ENCODE measurements at places on chromosomes 2 and 18.
A peak's percentile ranks its signal among the peaks of the same experiment; 100 is the strongest.

GRCh38 chr2:98737848-98738247 is 6.9 kb upstream of the MGAT4A start:
- DNase-seq, result no peak

DNA sequence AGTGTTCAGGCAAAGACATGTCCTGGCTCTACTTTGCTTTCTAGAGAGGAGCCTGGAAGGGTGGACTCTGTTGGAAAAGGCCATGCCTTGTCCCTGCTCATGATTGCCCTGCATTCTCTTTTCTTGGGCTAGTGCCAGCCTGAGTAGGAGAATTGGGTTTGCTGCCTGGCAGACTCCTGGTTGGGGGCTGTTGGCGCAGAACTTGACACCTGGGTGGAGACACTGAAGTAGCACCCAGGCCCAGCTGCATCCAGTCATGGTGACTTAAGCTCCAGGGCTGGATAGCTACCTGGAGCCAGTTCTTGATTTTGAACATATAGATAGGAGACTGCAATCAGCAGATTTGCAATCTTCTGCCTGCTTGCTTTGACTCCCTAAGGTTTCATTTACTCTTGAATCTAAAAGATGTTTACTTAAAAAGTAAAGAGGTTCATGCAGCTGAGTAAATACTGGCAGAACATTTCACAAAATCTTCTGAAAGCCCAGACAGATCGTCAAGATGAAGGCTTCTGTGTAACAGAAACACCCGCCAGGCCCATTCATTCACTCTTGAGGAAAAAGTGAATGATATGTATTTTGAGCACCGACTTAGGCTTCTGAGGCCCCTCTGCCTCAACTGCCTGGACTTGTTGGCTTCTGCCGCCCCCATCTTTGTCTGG is 38.0 kb upstream of the YWHAQ start:
- DNase-seq, result no peak

GRCh38 chr2:210195101-210195852 is 24.1 kb upstream of the KANSL1L start:
- DNase-seq, result no peak

- DNase-seq, result peak; percentile 99
These were observed at the start of gene ATG16L1 for GRCh38 chr2:233251306-233252116. ATG16L1 (plus strand) TSS chr2:233251673; CDS start chr2:233251828, 155 bp downstream.

DNA sequence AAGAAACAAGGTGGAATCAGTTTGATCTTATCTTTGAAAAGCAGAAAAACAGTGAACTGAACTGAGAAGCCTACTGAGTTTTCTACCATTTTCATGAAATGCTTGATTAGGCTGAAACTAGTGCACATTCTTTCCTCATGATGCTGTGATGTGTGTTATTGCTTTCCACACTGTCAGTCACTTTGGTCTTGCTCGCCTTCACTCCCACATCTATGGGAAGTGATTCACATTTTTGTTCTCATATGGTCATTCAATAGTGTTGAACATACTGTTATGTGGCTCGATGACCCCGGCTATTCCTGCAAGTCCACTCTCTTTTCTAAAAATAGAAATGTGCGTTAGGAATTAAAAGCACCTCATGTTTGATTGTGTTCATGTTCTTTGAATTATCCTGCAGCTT is 129.7 kb downstream of the TGIF1 start:
- DNase-seq, result no peak

- no peak for DNase-seq
These were observed 228.5 kb upstream of the SMIM21 start for GRCh38 chr18:75656035-75656434.

DNA sequence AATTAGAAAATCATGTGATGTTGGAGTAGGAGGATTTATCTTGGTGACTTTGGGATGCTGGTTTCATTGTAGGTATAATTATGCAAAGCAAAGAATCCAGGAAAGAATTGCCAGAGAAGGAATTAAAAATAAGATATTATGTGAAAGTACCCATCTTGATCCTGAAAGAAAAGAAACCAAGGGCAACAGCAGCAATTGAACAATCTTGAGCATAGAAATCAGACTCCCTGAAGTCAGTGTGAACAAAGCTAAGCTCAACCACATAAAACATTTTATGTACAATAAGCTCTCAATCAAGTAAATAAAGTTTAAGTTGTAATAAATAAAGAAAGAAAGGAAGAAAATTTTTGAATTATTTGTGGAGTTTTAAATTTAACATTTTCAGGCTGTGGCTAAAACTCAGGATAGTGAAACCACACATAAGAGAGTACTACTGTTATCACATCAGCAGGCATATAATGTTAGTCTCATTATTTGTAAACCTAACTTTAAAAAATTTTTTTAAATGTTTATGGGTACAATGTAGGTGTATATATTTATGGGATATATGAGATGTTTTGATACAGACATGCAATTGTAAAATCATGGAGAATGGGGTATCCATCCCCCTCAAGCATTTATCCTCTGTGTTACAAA is 32.8 kb upstream of the GPR55 start:
- DNase-seq, result no peak

- DNase-seq, result no peak
These were observed 227.4 kb upstream of the ZNF804A start for GRCh38 chr2:184370954-184371353.

DNA sequence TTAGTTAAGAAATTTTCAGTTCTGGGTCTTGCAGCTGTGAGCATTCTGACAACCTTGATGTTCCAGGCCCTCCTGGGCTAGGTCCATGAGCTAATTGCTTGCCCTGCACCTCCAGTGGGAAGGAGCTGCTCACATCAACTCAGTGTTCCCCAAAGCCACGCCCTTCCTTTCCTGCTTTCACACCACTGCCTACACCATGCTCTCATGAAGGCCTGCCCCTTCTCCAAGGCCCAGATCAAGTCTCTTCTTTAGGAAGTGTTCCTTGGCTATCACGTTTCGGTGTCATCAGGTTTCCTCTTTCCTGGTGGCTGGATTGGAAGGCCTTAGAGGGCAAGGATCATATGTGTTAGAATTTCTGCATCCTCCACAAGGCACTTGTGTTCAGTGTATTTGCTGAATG is 18.8 kb downstream of the TMEM127 start:
- no peak for DNase-seq

DNA sequence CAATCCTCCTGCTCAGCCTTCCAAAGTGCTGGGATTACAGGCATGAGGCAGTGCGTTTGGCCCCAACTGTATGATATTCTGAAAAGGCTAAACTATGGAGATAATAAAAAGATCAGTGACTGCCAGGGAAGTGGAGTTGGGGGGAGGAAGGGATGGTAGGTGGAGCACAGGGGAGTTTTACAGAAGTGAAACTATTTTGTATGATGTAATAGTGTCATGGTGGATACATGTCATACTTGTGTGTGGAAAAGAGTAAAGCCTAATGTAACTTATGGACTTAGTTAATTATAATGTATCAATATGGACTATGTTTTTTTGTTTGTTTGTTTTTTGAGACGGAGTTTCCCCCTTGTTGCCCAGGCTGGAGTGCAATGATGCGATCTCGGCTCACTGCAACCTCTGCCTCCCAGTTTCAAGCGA is 2.9 kb upstream of the GGCX start:
- no peak for DNase-seq

DNA sequence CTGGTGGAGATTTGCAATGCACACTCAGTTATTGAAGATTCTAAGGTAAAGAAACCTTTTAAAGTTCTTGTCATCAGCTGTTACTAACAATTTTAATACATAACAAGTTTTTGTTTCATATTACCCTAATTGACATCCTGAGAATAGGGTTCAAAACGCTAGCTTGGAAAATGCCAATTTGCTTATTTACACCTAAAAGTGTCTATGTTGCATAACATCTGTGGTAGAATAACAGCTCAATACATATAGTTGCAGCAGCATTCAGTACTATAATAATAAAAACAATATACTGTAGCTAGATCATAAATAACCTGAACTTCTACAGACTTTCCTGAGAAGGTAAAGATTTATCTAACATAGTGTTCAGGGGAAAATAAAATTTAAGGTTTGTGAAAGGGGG is 219.0 kb downstream of the OSR1 start:
- DNase-seq, result no peak

- no peak for DNase-seq
These were observed 97.3 kb downstream of the SH3BP4 start for GRCh38 chr2:235049069-235049468.

DNA sequence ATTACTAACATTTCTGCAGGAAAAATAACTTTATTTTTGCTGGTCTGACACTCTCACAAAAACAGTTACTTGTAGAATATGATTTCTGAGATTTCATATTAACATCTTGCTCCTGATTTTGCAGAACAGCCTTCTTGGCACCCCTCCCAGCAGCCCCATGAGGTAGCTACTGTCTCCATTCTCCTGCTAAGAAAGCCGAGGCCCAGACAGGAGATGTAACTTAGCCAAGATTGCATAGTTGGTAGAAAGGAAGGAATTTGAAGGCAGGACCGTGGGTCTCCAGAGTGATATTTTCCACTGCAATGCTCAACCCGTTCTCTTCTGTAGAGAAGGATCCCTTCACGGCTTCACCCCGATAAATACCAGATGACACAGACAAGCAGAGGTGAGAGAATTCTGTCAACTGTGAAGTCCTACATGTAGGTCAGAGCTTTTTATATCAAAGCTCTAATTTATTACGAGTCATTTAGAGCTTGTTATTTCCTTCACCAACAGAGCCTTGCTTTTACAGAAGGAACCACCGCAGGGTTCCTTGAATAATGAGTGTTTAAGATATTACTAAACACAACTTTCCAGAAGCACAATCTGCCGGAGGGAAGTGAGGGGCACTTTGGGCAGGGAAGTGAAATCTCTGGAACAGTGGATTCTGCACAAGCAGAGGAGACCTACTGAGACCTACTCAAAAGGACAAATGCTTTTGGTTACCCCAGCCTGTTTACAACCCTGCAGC is 48.0 kb upstream of the MYCN start:
- no peak for DNase-seq

- DNase-seq, result no peak
These were observed 6.5 kb upstream of the SMAD2 start for GRCh38 chr18:47936952-47937351.

DNA sequence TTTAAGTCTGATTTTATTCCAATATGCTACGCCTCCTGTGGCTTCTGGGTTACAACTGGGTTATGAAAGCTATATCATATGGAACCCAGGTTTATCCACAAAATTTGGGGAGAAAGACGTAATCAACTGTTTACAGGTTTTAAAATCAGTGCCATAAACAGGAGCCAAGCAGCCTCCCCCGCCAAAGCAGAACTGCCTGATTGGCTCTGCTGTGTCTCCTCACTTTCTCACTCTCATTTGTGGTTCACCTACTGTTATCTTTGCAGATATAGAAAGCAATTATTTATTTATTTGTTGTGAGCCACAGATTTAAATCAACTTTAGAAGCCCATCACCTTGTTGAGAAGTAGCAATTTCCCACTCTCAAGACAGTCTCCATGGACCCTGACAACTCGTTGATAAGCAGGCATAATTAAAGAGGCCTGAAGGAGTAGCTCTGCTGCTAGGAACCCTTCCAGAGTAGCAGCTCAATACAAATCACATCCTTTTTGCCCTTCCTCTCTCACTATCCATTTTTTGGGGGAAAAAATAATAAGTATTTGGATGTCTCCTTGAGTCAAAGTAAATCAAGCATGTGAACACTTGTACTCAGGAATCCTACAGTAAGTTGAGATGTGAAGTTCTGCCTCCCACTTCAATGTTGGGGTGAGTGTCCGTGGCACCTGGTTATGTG is 191.0 kb upstream of the CCDC150 start:
- no peak for DNase-seq

DNA sequence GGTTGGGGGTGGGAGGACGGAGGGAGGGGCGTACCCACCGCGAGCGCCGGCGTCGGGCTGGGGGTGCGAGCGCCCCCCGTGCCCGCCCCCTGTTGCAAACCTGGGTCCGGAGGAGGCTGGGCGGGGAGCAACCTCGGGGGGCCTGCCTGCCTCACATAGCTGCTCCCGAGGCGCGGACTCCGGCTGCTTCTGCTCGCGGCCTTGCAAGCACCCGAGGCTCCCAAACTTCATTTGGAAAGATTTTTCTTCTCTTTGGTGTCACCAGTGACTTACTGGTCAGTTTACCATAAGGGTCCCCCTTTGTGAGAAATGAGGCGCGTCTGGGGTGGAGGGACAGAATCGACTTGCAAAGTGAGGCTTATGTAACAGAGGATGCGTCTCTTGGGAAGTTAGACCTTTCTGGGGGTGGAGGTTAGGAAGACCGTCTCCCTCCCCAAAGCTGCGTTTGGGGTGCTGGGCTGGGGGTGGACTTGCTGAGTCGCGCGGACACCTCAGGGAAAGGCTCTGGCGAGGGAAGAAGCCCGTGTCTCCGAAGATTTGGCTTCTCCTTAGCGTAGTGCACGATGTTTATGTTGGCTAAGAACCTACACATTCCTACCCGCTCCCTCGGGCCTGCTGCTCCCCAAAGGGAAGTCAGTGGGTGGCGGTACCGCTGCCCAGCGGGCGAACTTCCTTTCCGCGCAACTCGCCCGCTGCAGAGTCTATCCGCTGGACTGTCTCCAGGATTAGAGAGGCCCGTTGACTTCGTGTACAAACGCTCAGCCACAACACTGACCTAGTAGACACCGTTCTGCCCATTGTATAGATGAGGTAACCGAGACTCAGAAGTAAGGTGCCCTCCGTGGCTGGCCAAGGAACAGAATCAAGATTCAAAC is 559 bp downstream of the TMEM37 start:
- DNase-seq, result no peak

DNA sequence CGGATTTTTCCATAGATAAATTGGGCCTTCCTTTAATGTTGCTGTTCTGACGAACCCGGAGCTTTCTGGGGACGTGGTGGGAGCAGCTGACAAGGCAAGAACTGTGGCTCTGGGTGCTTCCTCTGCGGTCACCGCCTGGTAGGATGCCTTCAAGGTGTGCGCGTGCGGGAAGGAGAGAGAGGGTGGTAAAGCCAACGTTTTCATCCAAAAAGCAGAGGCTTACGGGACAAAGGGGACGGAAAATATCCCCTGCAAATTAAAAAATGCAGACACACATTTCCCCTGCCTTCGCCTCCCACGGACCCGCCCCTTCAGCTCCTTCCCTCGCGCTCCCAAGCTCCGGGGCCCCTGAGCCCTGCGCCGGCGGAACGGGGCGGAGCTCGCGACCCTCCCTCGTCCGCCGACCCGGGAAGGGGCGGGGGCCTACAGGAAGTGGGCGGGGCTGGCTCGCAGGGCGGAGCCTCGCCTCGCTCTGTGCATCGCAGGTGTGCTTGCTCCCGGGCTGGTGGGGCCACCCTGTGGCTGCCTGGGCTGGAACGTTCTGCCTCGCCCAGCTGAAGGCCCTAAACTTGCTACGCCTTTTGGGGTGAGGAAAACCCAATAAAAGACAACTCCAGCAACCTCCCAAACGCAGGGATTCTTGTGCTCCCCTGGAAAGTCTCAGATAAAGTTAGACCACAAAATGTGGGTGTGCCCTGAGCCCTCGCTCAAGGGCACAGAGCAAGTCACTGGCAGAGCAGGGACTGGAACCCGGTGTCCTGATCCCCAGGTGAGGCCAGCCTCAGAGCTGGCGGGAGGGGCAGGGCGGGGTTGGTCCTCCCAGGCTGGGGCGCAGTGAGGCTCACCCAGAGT is 25.4 kb upstream of the SLC66A3 start:
- peak; percentile 54 for DNase-seq

- no peak for DNase-seq
These were observed 537.6 kb upstream of the SETBP1 start for GRCh38 chr18:44143072-44143471.
